ENCODE measurements at places on chromosomes 6 and 20.

- DNase-seq: no peak
Measured at GRCh38 chr6:116439522-116440051, 21.6 kb upstream of the CALHM6 start.

GRCh38 chr20:8271727-8272126 is 139.7 kb downstream of the PLCB1 start:
- DNase-seq: no peak

GRCh38 chr20:8790442-8791074 is 278.3 kb upstream of the PLCB4 start:
- DNase-seq: no peak

GRCh38 chr6:79954849-79955248 is 7.5 kb upstream of the ELOVL4 start:
- DNase-seq: no peak

DNA sequence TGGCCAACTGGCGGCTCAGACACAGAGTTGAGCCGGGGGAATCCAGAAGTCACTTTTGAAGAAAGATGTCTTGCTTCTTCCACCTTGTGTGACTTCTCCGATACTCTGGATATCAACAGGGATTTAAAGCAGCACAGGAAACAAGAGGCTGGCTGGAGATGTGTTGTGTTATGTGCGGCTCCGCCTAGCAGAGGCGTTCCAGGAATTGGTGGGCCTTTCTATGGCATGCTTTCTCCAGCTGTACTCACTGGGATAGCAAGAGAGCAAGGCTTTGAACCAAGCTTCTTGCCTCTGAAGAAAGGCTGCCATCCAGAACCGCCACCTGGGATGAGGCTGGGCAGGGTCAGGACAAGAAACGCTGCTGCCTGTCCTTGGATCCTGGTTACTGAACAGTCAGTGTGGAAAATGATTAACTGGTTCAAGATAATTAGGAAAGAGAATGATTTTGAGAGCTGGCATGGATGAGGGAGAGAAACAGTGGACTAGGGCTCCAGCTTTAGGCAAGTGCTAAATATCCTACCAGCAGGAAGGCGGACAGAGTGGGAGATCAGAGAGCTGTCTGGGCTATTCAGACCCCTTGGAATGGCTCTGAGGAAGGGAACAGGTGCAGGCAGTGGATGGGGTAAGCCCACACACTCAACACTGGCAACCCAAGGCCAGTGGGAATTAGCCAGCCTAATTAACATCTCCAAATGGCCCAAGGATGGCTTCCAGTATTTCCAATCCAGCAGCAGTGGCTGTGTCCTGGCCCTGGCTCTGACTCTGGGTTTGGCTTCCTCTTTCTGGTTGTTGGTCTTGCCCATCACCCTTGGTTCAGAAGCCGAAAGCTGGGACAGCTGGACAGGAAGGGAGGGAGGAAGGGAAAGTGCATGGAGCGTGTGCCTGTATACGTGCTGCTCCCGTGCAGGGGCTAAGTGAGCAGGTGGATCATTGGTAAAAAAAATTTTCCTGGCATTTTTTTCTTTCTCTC is 31.9 kb downstream of the INSM1 start:
- no peak for DNase-seq

GRCh38 chr20:9583151-9583550 is 68.8 kb downstream of the LAMP5 start:
- DNase-seq: no peak

- no peak for DNase-seq
Measured at GRCh38 chr20:52031206-52031562, 160.4 kb downstream of the ZFP64 start.

DNA sequence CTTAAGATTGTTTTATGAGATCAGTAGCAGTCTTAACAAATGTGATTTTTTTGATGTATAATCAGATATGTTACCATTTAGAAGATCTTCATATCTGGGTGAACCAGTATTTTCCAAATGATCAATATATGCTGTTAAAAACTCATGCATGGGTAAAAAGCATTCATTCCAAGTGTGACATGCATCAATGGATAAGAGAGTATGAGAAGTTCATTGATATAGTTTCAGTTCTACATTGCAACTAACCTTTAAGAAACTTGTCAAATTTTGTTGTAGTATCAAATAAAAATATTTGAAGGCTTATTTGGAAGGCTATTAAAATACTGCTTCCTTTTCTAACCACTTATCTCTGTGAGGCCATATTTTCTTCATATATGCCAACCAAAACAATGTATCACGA is 117.7 kb downstream of the FIG4 start:
- DNase-seq: no peak

DNA sequence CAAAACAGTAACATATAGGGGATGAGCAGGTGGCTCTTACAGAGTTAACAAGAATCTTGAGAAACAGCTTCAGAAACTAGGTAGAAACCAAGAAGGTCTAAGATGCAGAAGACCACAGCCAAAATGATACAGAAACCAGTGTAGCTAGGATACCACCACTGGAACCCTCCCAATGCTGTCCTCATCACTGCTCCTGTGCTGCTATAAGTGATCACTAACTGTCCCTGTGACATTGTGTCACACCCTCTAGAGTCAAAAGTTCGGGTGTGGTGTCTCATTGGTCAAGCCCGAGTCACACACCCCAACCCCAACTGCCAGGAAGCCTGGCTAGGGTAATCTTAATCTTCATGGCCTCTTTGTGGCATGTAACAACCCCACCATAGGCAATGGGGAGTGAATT is 153.1 kb downstream of the RCAN2 start:
- no peak for DNase-seq

- no peak for DNase-seq
Measured at GRCh38 chr6:108476847-108477430, 83.8 kb upstream of the FOXO3 start.

DNA sequence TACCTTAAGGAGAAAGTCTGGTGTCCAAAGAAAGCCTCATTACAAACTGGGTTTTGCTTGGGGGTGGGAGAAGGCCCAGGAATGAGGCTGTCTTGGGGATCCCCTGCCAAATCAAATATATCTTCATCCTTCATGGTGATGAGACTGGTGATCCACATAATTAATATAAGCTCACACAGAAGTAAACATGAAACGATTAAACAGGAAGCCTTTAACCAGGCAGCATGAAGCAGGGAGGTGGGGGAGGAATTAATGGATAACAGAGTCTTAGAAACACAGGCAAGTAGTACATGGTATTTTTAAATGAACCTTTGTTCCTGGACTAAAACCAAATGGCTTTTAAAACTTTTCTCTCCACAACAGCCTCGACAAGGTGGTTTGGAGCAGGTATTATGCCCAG is 437.5 kb downstream of the TFAP2A start:
- DNase-seq: no peak

- no peak for DNase-seq
Measured at GRCh38 chr20:10239954-10240353, 21.3 kb downstream of the SNAP25 start.

GRCh38 chr20:44914924-44915323 is 5.1 kb downstream of the PABPC1L start:
- no peak for DNase-seq

DNA sequence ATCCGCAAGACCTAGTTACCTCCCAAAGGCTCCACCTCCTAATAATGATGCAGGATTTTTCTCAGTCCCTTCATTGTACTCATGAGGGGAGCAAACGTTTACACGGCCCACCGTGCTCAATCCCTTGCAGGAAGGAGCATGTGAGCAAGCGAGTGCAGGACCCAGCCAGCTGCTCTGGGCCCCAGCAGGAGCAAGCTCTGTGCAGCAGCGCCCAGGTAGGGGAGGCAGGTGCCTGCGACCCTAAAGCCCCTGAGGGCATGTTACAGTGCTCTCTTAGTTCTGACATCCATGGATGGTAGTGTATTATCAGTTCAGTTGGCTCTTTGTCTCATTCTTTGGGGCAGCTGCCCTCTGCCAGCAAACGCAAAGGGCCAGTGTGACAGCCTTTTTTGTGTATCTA is 143.4 kb downstream of the TBXT start:
- DNase-seq: no peak

- no peak for DNase-seq
Measured at GRCh38 chr6:150336299-150336698, 32.5 kb upstream of the IYD start.

DNA sequence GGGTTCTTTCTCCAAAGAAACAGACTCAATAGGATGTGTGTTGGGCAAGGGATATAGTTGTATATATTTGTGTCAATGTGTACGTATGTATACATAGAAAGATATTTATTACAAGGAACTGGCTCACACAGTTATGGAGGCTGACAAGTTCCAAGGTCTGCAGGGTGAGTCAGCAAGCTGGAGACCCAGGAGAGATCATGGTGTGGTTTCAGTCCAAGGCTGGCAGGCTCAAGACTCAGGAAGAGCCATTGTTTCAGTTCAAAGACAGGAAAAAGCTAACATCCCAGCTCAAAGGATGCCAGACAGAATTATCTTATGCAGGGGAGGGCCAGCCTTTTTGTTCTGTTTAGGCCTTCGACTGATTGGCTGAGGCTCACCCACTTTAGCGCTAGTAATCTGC is 89.9 kb upstream of the RALGAPA2 start:
- no peak for DNase-seq

GRCh38 chr6:43884652-43885022 is 114.6 kb downstream of the VEGFA start:
- DNase-seq: no peak

- no peak for DNase-seq
Measured at GRCh38 chr20:3970016-3970415, 45.3 kb downstream of the RNF24 start.

GRCh38 chr6:118394106-118394505 is 154.0 kb upstream of the PLN start:
- DNase-seq: no peak

- DNase-seq: no peak
Measured at GRCh38 chr6:67717281-67717680, 917.8 kb upstream of the ADGRB3 start.

DNA sequence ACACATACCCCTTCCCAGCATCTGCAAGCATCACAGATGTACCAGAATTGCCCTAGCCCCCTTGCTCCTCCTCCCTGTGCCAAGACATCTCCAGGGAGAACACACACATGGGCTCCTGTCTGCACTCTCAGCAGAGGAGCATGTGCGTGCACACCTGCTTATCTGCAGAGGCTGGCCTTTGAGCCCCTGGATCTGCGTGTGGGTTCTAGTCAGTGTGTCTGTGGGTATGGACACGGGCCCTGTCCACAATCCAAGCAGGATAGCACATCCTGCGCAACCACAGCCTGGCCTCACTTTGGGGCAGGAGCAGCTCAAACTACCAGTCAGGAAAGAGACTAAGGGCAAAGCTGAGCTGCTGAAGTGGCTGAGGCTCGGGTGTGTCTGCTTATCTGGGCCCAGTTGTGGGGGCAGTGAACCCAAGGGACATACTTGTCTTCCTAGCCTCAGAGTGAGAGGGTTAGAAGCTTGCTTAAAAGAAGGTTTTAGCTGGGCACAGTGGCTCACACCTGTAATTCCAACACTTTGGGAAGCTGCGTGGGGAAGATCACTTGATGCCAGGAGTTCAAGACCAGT is 41.0 kb downstream of the HM13 start:
- no peak for DNase-seq

GRCh38 chr20:38927902-38928578 is 1.8 kb downstream of the FAM83D start:
- DNase-seq: no peak

GRCh38 chr20:50690650-50691572 is at the start of gene RIPOR3:
Gene RIPOR3, minus strand, starts transcription at chr20:50691542. Its CDS starts 414 bp downstream, at chr20:50691128.
- no peak for DNase-seq

- DNase-seq: no peak
Measured at GRCh38 chr20:60869087-60869486, 383.0 kb upstream of the CDH4 start.

- DNase-seq: no peak
Measured at GRCh38 chr6:122422614-122423267, 23.3 kb downstream of the HSF2 start.

GRCh38 chr20:11234181-11234580 is 560.4 kb upstream of the JAG1 start:
- no peak for DNase-seq

DNA sequence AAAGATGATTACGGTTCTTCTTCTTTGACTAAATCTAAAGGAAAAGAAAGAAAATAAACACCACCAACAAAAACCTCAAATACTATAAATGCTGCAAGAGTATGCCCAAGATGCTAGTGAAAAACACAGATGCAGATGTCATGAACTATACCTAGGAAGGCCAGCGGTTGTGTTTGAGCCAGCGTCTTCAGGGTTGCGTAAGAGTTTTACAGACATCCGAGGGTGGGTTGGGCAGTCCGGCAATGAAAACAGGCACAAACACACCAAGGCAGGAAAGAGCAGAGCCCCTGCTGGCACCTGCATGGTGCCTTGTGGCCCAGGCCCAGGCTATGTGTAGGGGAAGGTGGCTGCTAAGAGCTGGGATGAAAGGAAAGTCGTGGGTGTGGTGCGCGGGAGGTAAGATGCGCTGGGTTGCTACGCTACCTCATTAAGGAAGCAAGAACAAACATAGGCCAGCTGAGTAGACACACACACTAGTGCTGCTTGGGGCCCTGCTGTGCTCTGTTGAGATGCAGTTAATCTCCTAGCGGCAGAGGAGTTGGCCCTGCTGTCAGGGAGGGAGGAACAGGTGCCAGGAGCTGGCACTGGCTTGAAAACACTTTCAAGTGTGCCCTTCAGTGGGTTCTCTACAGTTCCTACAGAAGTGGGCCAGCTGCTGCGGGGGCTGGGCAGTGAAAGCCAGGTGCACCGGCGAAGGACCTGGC is 170.2 kb upstream of the PLN start:
- no peak for DNase-seq

DNA sequence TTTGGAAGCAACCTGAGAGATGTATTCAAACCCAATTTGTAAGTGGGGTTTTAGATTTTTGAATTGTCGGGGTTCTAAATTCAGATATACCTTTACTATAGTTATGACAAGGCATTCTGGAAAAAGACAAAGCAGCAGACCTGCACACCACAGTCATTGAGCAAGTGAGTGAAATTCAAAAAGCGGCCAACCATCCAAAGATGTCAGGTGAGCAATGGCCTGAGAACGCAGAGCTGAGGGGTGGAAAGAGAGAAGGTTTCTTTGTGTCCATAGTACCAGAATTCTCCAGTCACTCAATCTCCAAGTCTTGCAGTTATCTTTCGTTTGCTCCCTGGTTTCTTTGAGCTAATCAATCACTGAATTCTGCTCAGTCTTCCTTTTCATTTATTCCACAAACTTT is 1.8 kb upstream of the FRK start:
- DNase-seq: no peak

- DNase-seq: no peak
Measured at GRCh38 chr6:41155132-41155805, 1.1 kb upstream of the TREML1 start.

DNA sequence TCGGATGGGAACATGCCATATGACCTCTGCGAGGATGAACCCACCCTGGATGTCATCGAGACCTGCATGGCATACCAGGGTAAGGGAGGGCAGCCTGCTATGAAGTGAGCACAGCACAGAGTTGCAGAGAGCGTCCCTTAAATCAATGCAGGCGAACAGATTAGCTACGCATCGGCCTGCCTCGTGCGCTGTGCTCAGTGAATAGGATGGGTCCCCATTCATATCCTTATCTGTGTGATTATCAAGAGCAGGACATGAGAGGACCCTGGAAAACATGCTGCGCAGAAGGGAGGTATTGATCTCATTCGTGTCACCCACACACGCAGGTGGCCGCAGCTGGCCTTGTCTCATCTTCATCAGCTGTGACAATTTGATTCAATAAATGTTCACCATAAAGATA is 25.6 kb upstream of the FAM83D start:
- no peak for DNase-seq

Data from activated gamma-delta T cell (primary cell).